Fibroblast of skin of right quadriceps (primary cell): ENCODE measurements at places on chromosomes 7 and 10.

GRCh38 chr7:34240417-34240816 lies 335.1 kb downstream of the BMPER start:
- peak; percentile 3 for DNase-seq

- no peak for DNase-seq
Observed at GRCh38 chr10:77182803-77183202, 454.8 kb downstream of the KCNMA1 start.

DNA sequence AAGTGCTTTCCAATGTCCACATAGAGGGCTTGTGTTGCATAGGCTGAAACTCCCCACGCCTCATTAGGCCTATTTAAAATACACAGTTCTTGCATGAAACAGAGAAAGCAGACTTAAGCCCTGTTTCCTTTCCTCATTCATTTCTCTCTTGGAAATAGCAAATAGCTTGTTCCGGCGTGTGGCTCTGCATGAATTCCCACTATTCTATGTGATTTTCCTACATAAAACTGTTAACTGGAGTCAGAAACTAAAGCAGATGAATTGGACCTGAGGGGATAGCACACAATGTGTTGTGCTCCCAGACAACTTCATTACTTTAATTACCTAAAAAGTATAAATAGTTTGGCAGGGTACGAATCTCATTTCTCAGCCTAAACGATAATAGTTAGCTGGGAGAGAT lies 981.5 kb downstream of the SORCS1 start:
- DNase-seq = no peak

DNA sequence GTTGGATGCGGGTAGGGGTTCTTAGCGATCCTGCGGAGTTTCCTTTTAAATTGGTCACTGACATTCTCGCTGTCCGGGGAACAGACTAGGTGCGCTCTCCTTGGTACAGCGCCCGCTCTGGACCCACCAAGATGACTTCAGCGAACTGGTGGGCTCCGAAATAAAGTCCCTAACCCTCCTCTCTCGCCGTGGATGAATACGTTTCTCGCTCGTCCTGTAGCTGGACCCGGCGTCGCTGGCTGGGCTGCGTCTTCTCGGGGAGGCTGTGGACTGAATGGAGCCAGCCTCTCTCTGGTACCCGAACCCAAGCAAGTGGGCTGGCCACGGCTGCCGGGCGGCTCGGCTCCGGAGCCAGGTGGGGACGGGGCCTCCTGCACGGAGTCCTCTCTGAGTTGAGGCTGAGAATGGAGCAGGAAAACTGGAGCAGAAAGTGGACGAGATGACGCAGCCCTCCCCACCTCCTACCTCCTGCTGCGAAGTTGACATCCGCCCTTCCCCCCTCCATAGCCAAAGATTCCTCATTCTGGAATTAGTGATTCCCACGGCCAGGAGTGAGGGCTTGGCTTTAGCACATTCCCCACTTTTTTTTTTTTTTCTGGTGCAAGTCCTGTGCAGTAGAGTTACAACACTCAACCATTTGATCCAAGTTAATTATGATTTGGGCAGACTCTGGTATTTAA lies 1.5 kb downstream of the UNC5B start:
- peak; percentile 96 for DNase-seq

- DNase-seq = peak; percentile 83
Observed at GRCh38 chr10:120477021-120477742, 20.2 kb downstream of the PLPP4 start.

GRCh38 chr7:104960741-104961448 lies 53.1 kb upstream of the KMT2E start:
- DNase-seq = no peak

- DNase-seq = peak; percentile 52
Observed at GRCh38 chr7:140326116-140326928, 72.0 kb downstream of the SLC37A3 start.

GRCh38 chr10:69004821-69005220 lies 16.2 kb downstream of the KIFBP start:
- peak; percentile 38 for DNase-seq
